ENCODE measurements at places on chromosomes 1 and 21.
A peak's percentile ranks its signal among the peaks of the same experiment; 100 is the strongest.

GRCh38 chr1:246907472-246907871 lies 24.3 kb downstream of the AHCTF1 start:
- peak; percentile 16 for DNase-seq

DNA sequence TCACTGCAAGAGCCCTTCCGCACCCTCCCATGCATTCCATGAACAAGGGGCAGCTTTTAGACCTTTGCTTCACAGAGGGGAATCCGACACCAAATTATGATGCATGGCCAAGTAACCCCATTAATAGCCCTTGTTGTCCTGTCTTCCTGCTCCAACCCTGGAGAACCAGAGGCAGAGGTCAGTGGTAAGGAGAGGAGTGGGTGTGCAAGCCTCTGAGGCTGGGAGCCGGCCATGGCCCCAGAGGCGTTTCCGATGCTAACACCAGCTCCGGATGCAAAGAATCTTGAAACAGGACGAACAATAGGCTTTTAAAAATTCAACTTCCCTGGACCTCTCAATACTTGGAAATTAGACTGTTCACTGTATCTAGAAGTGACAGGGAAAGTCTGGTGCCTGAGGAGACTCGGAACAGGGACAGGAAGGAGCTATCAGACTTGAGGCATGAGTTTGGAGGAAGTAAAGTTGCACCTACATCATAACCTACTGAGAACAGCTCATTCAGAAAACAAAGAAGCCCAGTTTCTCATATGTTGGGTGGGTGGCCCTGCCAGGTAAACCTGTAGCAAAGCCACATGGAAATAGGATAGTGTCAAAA lies 101.2 kb upstream of the ERG start:
- no peak for DNase-seq

- DNase-seq = no peak
Observed at GRCh38 chr1:46289976-46290375, 13.4 kb downstream of the LRRC41 start.

DNA sequence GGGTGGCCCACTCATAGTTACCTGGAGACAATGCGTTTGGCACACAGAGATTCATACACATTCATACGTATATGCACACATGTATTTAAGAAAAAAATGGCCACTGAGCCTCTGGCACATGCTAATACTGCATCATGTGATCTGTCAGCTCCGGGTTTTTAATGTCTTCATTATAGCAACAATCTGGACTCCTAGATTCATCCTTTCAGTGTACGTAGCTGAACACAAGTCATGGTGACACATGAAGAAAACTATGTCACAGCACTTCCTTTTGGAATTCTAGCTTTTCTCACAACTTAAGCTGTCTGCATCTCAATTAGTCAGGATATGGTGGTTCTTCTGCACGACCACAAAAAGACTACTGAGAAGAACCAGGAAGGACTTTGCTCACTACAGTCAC lies 24.7 kb downstream of the HSF2BP start:
- no peak for DNase-seq

DNA sequence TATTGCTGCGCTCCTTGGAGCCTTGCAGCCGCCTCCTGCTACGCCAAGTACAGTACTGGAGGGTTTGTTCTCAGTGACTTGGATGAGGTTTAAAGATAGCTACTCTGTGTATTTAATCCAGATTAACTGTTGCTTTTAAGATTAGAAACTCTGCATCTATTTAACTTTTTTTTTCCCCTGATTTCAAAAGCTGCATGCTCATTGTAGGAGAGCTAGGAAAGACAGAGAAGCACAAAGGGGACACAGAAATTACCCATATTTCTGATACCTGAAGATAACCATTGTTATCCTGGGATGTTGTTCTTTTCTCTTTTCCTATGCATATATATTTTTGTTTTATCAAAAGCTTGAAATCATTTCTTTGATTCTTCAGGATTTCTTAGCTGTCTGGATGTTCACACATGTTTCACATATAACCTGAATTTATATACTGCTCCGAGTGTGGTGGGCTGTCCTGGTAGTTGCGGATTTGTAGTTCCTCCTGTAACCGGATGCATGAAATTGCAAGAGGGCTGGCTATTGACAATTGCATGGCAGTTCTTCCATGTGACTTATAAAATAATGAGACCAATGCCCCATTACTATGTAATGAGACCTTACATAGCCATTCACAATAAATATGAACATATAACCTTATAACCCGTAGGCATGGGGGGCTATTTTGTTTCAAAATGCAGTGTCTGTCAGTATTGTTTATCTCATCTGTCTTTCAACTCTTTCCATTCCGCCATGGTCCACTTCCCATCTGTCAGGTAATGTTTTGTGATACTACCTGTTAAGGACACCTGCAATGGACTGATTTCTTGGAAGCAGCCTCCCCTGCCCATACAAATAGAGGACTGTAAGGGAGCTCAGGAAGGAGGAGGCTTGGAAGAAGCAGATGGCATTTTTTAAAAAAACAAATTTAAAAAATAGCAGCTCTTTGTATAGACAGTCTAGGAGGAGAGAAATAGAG lies 1.4 kb downstream of the RAVER2 start:
- DNase-seq = no peak

- no peak for DNase-seq
Observed at GRCh38 chr21:27362249-27362648, 395.4 kb upstream of the ADAMTS5 start.

- DNase-seq = no peak
Observed at GRCh38 chr1:157105298-157105987, 5.8 kb upstream of the ETV3L start.

DNA sequence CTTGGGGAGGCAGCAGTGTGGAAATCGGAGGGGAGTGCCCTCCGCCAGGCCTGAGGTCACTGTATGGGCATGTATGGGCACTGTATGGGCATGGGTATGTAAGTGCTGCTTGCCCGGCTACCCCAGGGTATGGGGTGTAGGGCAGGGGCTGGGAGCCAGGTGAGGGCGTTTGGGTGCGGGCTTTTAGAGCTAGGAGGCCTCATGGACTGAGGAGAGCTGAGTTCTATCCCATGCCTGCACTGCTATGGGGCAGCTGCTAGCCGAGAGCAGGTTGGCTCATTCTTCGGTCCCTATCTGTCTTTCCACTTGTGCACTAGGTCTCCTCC lies 5.3 kb downstream of the PKLR start:
- no peak for DNase-seq

Measured in CD8-positive, alpha-beta memory T cell (primary cell).